ENCODE measurements at places on chromosomes 16 and 17. TPM values are rescaled to one million over a fixed set of nuclear protein-coding genes. Genes with fewer than 3 reads are reported as not detected.

- H3K4me3 ChIP-seq = no peak overlapping the region
- no peaks in the 10 kb centered on the region for H3K27me3 ChIP-seq
- no peaks in the 10 kb centered on the region for H3K36me3 ChIP-seq
- H3K27ac ChIP-seq = no peak overlapping the region
- H3K4me1 ChIP-seq = no peaks in the 10 kb centered on the region
- DNase-seq = no peak
These were observed 245.5 kb downstream of the STX8 start for GRCh38 chr17:9330141-9330540.

Gene APPBP2
- 23.6 TPM for total RNA-seq

DNA sequence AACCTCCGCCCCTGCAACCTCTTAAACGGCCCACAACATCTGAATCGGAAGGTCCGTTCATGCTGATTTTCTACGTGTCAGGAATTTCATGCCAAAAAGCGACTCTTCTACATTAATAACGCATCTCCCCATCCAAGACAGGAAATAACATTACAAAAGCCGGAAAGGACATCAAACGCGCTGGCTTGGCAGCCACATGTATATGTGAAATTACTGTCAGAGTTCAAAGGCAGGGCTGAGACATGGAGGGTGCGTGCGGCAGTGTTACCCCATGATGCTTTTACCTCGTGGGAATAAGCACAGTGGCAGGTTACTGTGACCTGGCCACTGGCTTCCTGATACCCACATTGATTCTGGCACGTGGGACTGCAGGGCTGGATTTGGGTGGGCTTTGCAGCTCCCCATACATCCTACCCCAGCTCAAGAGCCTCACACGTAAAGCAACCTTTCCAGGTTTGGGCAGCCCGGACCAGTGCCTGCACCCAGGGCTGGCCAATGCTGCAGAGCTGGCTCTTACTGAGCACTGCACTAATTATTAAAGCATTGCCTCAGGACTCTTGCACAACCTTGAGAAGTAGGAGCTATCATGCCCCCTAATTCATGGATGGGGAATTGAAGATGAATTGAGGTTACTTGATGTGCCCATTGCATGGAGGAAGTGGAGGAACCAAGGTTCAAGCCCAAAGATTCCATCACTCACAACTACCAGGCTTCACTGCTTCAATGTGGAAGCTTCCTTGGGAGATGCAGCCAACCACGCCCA lies 120.6 kb upstream of the FOXF1 start:
- no peaks in the 10 kb centered on the region for H3K4me1 ChIP-seq
- no peaks in the 10 kb centered on the region for H3K36me3 ChIP-seq
- no peak overlapping the region for H3K27ac ChIP-seq
- no peak overlapping the region for H3K4me3 ChIP-seq
- no peaks in the 10 kb centered on the region for H3K27me3 ChIP-seq

Gene ABCC12
- not detected for total RNA-seq

- H3K36me3 ChIP-seq = no peaks in the 10 kb centered on the region
- no peaks in the 10 kb centered on the region for H3K27me3 ChIP-seq
- no peak for DNase-seq
- no peak overlapping the region for H3K4me3 ChIP-seq
- no peak overlapping the region for H3K27ac ChIP-seq
- no peaks in the 10 kb centered on the region for H3K4me1 ChIP-seq
These were observed 48.3 kb downstream of the KATNIP start for GRCh38 chr16:27598220-27598619.

Measured in vagina (tissue), 2 donors.